ENCODE measurements at places on chromosomes 1 and 21.

GRCh38 chr1:201404055-201404454 lies 4.9 kb upstream of the LAD1 start:
- no peak for DNase-seq

- no peak for DNase-seq
Measured at GRCh38 chr1:81915937-81916336, 115.2 kb downstream of the ADGRL2 start.

DNA sequence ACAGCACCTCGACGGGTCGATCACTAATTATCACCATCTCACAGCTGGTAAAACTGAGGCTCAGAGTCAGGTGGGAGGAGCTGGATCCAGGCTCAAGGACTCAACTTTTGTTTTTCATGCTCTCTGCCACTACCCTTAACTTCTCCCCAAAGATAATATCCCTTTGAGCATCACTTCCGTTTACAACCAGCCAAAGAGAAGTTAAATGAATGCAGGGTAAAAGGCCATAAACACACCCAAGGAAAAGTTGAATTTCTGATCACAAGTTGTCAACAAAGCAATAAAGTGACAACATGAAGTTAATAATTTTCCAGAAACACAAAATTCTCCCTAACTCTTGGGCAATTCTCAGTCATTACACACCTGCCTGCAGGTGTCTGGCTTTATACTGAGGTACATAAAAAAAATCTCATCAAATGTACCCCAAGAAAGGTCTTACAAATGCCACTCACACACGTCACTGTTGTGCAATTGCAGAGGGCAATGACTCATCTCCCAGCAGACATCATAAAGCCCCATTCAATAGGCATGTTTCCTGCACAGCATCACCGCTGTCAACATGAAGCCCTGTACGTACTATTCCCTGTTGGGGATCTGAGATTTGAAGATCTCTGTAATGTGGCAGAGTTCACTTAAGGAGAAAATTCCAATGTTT lies 3.4 kb downstream of the OR2T11 start:
- DNase-seq: no peak

DNA sequence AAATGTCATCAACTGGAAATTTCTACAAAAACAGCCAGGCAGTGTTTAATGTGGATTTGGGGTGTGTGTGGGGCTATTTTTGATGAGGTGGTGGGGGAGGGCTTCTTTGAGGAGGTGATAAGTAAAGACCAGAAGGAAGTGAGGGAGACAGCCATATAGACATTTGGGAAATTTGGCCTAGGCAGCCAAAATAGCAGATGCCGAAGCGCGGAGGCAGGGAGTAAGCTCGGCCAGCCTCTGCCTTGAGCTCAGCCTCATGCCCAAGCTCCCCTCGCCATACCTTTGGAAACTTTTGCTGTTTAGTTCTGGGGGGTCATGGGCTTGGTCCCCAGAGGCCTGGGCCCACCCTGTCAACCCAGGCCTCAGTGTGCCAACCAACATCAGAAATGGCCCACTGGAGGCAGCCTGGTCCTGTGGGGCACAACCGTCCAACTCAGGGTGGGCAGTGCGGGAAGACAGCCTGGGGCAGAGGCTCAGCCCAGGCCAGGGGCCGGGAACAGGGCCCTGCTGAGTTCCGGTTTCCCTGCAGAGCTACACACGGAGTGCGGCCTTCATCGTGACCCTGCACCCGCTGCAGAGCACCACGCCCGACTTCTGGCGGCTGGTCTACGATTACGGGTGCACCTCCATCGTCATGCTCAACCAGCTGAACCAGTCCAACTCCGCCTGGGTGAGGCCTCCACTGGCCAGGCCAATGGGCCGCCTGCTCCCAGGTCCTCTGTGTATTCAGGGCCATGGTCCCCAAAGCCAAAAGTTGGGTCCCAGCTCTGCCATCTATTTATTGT lies 84.0 kb downstream of the PTPRU start:
- DNase-seq: no peak

GRCh38 chr1:76961181-76961819 lies 94.0 kb downstream of the ST6GALNAC5 start:
- no peak for DNase-seq

DNA sequence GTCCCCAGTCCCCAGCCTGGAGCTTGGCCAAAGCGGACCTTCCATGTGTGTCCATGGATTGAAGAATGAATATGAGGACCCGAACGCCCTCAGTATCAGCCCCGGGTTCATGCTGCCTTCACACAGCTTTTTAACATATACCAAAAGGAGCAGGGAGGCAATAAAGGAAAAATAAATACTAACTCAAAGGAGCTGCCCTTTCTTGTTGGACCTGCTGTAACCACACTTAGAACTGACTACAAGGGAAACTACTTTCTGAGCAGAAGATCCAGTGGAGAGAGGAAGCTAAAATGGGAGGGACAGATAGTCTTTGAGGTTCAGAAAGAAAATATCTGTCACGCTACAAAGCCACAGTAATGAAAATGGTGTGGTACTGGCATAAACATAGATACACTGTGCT lies 48.6 kb downstream of the CNN3 start:
- DNase-seq: no peak

DNA sequence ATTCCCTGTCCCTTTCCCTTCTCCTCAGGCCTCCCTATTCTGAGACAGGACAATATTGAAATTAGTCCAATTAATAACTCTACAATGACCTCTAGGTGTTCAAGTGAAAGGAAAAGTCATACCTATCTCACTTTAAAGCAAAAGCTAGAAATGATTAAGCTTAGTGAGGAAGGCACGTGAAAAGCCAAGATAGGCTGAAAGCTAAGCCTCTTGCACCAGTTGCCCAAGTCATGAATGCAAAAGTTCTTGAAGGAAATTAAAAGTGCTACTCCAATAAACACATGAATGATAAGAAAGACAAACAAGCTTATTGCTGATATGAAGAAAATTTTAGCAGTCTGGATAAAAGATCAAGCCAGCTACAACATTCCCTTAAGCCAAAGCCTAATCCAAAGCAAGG lies 3.8 kb upstream of the MAP3K21 start:
- DNase-seq: no peak

GRCh38 chr1:212567638-212568037 lies 40.9 kb upstream of the ATF3 start:
- DNase-seq: no peak

Measured in CD4-positive, alpha-beta memory T cell (primary cell).